CD4-positive, CD25-positive, alpha-beta regulatory T cell (primary cell): ENCODE measurements at places on chromosomes 6 and 20. TPM values are rescaled to one million over a fixed set of nuclear protein-coding genes. Genes with fewer than 3 reads are reported as not detected.

DNA sequence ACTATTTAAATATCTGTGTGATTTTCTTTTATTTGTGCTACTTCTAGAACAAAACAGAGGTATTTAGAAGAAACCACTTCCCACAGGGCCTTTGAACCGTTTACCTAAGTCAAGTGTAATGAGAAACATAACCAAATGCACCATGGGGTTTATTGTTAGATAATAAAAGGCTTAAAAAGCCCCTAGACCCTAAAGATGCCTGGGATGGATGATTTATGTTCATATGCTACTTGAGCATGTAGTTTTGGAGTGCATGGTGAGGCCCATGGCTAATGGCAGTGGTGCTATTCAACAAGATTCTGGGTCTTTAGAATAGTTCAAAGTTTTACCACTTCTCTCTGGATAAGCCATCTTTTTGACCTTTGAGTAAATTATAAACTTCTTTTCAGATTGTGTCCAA, 65.9 kb downstream of the MTHFD1L start:
- no peak for DNase-seq

- no peak for DNase-seq
These were observed 130.5 kb downstream of the MYB start for GRCh38 chr6:135311446-135312200.

GRCh38 chr6:66029391-66029790, 322.4 kb upstream of the EYS start:
- no peak for DNase-seq

- no peak for DNase-seq
These were observed 60.4 kb downstream of the SCAND1 start for GRCh38 chr20:35893942-35894341.

DNA sequence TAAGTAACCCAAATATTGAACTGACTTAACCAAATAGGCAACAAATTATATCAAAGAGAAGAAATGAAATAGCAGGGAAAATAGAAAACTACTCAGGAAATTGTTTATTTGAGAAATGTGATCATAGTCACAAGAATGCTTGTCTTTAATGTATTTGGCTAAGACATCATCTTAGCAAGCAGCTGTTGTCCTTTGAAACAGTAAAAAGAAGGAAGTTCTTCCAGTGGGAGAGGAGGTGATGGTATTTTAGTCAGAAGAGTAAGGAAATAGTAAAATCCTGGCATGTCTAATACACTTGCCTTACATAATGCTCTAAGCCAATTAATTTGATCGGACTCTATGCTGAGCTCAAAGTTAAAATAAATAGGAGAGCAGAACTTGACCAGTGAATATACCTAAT, 126.5 kb downstream of the EPM2A start:
- DNase-seq: no peak

- DNase-seq: no peak
These were observed 53.1 kb upstream of the SMOC2 start for GRCh38 chr6:168387911-168388310.

DNA sequence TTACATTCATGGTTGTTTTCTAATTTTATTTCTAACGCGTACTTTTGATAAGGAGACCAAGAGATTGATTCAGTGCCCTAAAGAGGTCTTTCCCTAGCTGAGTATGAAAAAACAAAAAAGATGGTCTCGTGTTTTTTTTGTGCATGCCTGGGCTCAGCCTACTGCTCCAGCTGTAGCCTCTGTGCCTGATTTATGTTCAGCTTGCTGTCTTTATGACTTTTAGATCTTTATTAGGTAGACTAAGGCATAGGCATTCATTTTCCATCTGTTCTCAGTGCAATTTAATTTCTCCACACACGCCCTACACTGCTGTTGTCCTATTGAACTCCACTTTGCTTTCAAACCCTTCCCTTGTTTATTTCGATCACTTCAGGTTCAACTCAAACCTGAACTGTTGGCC, 56.5 kb downstream of the OPRM1 start:
- no peak for DNase-seq

Gene PRL
- not detected for total RNA-seq

DNA sequence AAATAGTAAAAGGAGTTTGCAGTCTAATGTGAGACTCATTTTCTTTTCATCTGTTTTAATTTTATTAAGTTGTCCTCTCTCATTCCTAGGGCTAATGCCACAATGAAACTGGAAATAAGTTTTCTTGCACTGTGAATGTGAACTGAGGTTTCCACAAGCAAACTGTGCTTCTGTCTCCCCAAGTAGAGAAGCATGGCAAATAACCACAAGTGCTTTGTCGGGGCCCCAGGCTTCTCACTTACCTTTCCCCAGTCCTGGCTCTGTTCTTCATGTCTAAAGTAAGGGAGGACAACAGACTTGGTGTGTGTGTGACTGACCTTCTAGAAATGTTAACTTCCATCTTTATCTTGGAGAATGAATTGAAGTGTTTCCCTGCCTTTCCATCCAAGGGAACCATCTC, 80.8 kb downstream of the CBFA2T2 start:
- no peak for DNase-seq

Gene CYB5R4
- total RNA-seq: 28.3 TPM

Gene BMP5
- not detected for total RNA-seq

DNA sequence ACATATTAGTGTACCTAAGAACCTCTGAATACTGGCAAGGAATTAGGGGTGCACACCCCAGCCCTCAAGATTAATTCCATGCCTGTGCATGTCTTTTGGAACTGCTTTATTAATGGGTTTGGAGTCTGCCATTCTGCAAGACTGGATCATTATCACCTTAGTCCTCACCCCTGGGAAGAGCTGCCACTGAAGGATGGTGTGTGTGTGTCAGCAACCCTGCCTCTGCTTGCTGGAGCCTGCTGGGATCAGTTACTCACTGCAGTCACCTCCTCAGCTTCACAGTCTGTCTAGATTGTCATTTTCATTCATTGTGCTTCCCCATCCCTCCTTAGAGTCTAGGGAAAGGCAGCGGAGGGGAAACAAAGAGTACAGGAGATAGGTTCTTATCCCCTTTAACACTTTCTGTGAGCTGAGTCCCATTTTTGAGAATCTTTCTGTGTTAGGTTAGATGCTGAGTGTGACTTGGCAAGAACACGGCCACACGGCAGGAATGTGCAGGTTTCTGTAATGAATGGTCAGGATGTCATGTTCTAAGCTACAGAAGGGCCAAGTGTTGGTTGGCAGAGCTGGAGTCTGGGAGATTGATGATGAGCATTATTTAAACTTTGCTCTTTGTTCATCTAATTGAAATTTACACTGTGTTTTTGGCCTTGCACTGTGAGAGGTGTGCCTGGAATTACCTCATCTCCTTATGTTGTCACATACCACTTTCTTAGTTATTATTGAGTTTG, 21.1 kb downstream of the GHRH start:
- DNase-seq: no peak

DNA sequence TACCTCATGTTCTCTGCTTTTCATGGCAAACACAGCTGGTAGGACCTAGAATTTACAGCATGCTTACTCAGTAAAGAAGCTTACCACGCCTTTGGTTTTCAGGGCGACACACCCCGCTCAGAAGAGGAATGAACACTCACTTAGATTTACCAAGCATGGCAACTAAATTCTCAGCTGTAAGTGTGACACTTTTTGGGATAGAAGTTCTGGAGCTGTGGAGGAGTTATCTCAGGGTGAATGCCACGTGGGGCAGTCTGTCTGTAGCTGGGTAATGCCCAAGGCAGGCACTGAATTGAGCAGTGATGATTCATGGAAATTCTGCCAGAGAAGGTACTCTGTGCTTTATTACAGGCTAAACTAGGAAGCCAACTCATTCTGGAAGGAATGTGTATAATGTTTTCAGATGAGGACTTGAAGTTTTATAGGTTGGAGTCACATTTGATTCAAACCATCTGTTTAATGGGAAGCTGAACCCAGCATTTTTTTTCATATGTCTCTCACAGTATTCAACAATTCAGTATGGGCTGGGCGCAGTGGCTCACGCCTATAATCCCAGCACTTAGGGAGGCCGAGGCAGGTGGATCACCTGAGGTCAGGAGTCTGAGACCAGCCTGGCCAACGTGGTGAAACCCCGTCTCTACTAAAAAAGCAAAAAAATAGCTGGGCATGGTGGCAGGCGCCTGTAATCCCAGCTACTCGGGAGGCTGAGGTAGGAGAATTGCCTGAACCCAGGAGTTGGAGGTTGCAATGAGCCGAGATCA, 3.5 kb upstream of the PRIM2 start:
- no peak for DNase-seq

GRCh38 chr6:125764121-125764671, 14.8 kb downstream of the HEY2 start:
- DNase-seq: no peak

- no peak for DNase-seq
These were observed 9.4 kb upstream of the STX11 start for GRCh38 chr6:144140867-144141266.

Gene OARD1
- 30.3 TPM for total RNA-seq

GRCh38 chr20:1186367-1186991, 1.7 kb upstream of the TMEM74B start:
- no peak for DNase-seq

DNA sequence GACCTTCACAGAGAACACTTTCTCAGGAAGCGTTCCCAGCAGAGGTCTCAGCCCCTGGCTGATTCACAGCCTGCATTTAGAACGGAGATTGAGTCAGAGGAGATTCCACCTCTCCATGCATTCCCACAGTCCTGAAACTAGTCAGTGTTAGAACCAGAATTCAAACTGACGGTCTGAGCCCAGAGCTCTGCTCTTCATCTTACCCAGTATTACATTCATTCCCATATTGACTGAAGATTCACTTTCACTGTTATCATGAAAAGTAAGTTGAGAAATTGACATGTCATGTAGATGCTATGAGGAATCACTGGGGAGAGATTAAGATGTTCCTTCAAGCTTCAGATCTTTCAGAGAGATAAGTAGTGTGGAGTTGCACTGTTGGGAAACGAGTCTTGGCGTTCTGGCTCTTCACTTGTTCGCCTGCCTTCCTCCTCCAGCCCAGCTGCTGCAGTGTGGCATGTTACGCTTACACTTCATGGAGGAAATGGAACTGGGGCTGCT, 28.3 kb downstream of the MAS1 start:
- DNase-seq: no peak

Gene LTV1
- 24.2 TPM for total RNA-seq

Gene PSORS1C1
- not detected for total RNA-seq

GRCh38 chr6:108407904-108408827, 113.3 kb downstream of the AFG1L start:
- DNase-seq: no peak

DNA sequence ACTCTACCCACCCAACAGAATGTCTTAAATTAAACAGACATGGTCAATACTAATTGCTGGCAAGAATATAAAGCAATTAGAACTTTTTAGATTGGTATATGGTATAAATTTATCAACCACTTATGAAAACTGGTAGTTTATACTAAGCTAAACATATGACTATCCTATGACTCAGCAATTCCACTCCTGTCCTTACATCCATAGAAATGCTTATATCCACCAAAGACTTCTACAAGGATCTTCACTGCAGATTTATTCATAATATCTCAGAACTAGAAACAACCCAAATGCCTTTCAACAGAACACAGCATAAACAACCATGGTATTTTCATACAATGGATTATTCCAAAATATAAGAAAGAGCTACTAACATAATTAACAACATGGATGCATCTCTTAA, 4.6 kb downstream of the ZNF184 start:
- no peak for DNase-seq

GRCh38 chr6:21611485-21611884, 17.9 kb downstream of the SOX4 start:
- DNase-seq: no peak

- peak; percentile 67 for DNase-seq
These were observed 15.7 kb downstream of the HMGN4 start for GRCh38 chr6:26553635-26554446.

DNA sequence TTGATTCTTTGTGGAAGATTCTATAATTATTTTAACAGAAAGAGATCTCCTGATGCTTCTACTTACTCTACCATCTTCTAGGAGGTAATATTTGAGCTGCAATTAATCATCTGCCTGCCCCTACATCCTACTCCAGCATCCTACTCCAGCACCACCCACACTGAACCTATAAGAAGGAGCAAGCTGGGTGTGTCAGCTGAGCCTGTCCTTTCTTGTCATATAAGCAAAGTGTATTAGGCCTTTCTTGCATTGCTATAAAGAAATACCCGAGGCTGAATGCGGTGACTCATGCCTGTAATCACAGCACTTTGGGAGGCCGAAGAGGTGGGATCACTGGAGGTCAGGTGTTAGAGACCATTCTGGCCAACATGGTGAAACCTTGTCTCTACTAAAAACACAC, 84.2 kb upstream of the ARG1 start:
- no peak for DNase-seq

DNA sequence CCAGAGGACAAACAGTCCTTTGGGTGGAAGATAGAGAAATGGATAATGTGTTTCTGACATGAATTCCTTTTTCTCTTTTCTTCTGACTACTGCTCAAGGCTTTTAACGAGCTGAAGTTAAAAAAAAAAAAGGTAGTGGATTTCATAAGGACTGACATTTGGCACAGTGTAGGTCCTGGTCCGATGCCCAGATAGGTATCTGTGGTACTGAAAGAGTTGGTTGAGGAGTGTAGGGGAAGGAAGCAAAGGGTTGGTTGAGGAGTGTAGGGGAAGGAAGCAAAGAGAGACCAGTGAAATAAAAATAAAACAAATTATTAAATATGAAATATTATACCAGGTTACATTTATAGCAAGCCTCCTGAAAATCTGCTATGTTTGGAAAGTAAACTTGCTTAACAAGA, 11.8 kb downstream of the UTRN start:
- no peak for DNase-seq

GRCh38 chr6:72820906-72821305, 199.0 kb downstream of the KCNQ5 start:
- DNase-seq: no peak

Gene MYB
- total RNA-seq: 17.4 TPM

- DNase-seq: no peak
These were observed 379 bp downstream of the CABLES2 start for GRCh38 chr20:62406635-62407176.

DNA sequence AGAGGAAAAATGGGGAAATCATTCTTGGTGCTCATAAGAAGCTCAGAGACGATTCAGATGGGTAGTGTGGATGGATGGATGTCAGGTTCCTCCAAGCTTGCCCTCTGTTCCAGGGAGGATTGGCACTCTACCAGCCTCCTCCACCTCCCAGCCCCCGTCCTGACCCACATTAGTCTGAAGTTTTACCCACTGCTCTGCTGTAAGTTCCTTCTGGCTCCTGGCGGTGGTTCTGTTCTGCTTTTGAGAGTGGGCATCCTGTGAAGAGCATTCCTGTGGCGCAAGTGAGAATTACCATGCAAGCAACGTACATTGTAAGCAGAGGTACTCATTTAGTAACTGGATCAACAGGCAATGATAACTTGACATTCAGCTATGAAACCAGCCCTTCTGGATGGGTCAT, 103.4 kb downstream of the SYNDIG1 start:
- no peak for DNase-seq
